T-helper 22 cell (primary cell): ENCODE measurements at places on chromosomes 13 and 19.

GRCh38 chr13:72290962-72291681 is 424.1 kb upstream of the DACH1 start:
- no peak for DNase-seq

GRCh38 chr13:76596216-76596615 is 290.0 kb downstream of the KCTD12 start:
- DNase-seq, result no peak

DNA sequence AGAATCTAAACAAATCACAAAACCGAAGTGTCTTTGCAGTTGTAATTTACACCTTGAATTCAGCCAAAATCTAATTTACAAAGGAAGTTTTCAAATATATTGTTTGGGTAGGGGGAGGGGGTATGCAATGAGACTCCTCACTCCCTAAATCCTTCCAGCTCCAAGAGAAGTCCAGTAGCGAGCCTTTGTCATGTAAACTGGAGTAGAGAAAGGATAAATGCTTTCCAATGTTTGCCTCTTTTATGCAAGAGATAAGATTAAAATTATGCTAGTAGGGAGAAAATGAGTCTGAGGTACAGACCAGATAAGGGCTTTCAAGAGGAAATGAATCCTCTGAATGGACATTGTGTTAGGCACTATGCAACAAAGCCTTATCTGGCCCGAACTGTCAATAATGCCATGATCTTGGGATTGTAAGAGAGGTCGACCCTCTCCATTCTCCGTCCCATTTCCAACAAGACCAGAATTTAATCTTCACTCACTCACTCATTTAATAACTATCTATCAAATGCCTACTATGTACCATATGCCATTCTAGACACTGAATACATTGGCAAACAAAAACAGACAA is 199.2 kb downstream of the LACC1 start:
- DNase-seq, result no peak

- no peak for DNase-seq
Measured at GRCh38 chr13:33270895-33271538, 14.5 kb downstream of the STARD13 start.

DNA sequence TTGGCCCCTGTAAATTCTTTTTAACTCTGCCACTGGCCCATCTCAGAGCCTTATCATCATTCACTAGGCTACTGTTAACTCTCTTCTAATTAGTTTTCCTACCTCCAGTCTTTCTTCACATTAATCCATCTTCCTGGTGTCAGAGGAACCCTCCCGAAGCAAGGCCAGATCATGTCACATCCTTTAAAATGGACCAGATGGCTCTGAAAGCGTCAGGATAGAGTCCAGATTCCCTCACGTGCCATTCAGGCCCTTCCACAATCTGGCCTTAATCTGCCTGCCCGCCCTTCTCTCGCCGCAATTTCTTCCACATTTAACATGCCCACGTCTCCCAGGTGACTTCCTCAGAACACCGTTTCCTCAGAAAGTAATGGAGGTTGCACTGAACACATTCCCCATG is 86.5 kb downstream of the RFC3 start:
- no peak for DNase-seq

DNA sequence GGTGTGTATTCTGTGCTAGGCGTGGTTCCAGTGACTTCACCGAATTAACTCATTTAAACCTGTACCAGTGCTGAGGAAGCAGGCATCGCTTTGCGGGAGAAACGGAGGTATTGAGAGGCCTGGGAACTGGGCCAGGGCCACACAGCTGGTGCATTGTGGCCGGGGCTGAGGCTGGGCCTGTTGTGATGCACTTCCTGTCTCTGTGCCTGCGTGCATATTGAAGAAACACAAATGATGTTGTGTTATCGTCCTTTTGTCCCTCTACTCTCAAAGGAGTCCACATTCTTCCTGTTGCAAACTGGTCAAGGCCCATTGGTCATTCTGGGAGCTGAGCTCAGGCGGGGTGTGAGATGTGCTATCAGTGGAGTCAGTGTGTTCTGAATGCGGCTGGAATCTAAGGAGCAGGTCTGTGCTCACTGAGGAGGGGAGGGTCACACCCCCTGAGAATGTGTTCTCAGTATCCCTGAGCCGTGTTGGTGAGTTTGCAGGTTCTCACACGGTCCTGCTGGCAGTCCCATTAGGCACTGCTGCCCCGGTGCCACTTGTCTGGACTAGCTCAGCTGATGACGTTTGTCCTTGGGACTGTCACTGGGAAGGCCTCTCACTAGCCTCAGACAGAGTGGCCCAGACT is 62.1 kb downstream of the ARHGEF7 start:
- peak; percentile 56 for DNase-seq

- no peak for DNase-seq
Measured at GRCh38 chr13:31706105-31706504, 33.2 kb upstream of the RXFP2 start.
